ENCODE measurements at places on chromosomes 2 and 18.
A peak's percentile ranks its signal among the peaks of the same experiment; 100 is the strongest.

- no peak for DNase-seq
Observed at GRCh38 chr18:76821356-76821874, 942 bp upstream of the ZNF236 start.

GRCh38 chr2:186256540-186256939 is 229.5 kb upstream of the ZC3H15 start:
- DNase-seq, result peak; percentile 63

DNA sequence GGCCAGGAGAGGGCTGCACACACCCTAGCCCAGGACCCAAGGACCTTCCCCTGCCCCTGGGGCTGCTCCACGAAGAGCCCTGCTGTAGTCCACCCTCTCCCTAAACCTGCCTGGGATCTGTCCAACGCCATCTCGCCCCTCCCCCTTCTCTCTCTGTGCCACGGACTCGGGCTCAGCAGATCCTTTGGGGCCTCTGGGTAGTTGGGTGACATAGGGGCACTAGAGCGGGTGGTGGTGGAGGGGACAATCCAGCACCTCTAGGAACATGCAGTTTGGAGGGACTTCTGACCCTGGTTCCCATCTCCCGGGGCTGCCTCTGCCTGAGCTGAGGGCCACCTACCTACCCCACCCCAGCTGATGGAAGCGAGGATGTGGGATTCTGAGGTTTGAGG is 7.3 kb upstream of the CRYBA2 start:
- peak; percentile 27 for DNase-seq

- no peak for DNase-seq
Observed at GRCh38 chr2:175516555-175516954, 335.0 kb upstream of the ATP5MC3 start.

- no peak for DNase-seq
Observed at GRCh38 chr2:211453311-211453887, 897.0 kb downstream of the CPS1 start.

DNA sequence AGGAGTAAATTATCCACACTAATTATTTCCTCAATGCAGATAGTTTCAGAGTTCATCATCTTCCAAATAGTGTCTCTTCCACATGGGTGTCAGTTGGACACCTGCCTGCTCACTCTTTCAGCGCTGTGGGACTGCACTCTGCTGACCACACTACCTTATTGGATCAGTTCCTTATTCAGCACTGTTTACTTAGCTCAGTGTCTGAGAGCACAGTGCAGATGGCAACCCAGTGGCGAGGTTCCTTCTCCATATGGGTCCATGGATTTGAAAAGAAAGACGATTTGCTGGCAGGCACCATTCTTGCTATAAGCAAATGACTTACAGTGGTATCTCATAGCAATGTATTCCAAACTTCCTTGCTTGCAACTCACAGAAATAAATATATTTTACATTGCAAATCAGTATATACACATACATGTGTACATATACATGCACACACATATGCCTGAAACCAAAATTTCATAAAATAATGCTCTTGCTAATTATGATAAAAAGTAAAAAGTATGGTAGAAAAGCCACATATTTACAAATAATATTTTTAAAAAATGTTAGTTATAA is 354.8 kb downstream of the INSIG2 start:
- no peak for DNase-seq

DNA sequence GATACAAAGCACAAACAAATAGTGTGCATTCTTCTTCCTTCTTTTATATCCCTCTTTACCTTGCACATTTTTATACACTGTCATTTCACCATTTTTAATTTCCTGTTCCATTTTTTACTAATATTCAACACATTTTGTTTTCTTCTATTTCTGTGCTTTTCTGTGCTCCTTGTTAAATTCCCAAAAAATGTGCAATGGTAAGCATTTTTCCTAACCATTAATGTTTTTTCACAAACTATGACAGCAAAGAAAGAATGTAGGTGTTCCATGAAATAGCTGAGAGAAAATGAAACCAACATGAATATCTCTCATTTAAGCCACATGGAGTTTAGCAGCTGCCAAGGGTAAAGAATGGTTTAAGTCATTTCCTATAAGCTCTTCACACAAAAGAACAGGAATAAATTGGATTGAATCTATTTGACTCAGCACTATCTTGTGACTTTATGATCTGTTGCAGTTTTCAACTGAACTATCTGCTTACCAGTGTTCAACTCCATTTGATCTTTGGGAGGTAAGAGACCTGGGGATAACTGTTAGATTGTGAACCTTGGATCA is 145.7 kb upstream of the CDH19 start:
- DNase-seq, result no peak

- no peak for DNase-seq
Observed at GRCh38 chr2:36982467-36982866, 16.1 kb upstream of the STRN start.

DNA sequence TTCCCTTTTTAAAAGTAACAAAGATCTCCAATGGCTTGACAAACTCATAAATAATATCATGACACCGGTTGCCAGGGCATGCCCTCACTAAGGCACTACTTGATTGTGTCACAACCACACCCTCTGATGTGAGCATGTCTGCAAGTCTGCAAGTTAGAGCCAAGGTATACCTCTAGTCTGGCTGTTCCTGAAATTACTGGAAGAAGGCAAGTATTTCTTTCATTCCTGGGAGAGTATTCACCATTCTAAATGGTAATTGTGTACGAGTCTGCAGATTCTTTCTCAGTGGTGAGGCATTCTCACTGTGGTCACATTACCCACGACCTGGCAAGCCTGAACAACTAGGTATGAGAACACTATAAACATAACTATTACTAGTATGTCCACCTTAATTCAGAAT is 25.7 kb upstream of the RNU4ATAC start:
- DNase-seq, result no peak

DNA sequence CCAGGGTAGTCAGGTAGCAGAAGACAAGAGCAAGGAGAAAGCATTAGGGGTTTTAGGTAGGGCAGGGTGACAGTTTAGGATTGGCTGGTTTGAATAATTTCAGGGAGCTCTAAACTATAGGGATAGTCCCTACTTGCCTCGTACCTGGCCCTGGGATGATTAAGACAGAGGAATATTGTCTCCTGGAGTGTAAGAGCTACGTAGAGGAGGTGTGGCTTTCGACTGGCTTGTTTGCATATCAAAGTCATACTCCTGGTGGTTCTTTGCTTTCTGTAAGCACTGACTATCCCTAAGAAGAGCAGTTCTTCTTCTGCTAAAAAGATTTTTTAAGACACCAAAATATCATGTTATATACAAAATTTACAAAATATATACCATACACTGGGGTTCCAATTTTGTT is 1867.4 kb downstream of the SUCLG1 start:
- DNase-seq, result no peak

Data from T47D (cell line).